Astrocyte (in vitro differentiated cells and primary cell): ENCODE measurements at places on chromosomes 2 and 18. TPM values are rescaled to one million over a fixed set of nuclear protein-coding genes. Genes with fewer than 3 reads are reported as not detected.

DNA sequence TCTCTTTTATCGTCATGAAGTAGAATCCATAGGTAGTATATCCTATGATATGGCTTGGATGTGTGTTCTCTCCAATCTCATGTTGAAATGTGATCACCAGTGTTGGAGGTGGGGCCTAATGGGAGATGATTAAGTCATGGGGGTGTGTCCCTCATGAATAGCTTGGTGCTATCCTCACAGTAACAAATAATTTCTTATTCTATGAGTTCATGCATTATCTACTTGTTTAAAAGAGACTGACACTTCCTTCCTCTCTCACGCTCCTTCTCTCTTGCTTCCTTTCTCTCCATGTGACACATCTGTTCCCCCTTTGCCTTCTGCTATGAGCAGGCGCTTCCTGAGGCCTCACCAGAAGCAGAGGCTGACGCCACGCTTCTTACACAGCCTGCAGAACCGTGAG, 165.6 kb downstream of the MREG start:
- no peak for DNase-seq

- DNase-seq: peak; percentile 66
Observed at GRCh38 chr2:86020984-86021383, 84.7 kb downstream of the POLR1A start.

GRCh38 chr2:27956888-27957287, 66.4 kb downstream of the BABAM2 start:
- peak; percentile 57 for DNase-seq

GRCh38 chr2:13240789-13241487, 524.2 kb downstream of the TRIB2 start:
- no peak for DNase-seq

- DNase-seq: no peak
Observed at GRCh38 chr18:58128381-58129374, 84.7 kb downstream of the NEDD4L start.

DNA sequence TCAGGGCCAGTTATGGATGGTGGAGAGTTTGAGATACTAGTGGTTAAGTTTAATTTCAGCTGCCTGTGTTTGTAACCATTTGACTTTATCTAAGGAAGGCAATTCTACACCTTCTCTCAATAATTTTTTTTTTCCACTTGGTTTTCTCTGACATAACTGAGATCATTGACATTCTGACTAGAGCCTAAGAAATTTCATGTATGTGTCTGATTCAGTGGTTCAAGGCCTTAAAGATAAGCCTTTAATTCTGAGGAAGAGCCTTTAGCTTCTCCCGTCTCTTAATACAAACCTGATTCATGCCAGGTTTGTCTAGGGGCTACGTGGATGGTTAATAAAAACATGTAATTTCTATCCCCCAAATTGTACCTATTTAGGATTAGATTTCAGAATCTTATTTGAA, 971.4 kb downstream of the DPP10 start:
- no peak for DNase-seq

DNA sequence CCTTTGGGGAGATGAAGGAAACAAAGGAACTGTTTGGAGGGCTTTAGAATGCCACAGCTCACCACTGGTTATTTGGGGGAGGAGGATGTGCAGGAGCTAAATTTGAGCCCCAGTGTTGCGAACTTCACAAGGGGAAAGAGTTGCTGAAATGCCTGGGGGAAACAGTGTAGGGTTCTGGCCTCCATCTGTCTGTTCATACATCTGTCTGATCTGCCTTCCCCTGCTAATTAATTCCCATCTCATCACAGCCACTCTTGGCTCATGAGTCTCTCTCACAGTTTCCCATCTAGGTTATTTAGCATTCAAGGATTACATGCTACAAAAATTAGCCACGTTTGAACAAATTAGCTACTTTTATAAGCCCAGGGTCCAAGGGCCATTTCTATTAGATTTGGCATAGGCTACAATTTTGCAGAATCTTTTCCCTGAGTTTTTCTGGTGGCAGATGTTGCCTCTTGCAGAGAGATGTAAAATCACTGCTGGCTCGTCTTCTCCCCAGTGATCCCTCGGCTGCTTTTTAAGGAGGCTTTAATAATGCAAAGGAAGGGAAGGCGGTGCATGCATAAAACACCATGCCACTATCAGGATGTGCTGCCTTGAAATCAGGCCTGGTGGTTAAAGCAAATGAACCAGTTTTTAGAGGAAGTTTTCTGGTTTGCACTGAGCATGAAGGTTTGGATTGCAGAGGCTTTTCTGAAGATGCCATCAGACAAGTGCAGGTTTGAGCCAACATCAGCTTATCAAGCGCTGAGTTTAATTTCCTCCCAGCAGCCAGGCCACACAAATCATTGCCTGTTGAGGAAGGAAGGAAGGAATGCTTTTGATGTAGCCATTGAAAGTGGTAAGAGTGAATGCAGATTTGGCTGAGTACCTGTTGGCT, 35.0 kb downstream of the ADD2 start:
- DNase-seq: no peak

DNA sequence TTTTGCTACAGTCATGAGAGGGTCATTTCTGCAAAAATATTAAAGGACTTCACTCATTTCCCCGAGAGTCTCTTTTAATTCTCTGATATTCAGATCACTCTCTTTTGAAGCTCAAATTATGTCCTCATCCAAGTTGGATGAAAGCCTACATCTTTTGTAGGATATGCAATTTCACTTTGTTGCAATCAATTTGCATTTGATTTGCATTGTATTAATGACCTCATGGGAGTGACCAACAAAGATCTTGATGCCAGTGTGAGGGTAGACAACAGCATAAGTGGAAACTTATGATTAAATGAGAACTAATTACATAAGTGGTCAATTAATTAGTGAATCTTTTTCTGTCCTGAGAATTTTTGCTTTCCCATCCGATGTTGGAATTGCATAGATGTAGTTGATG, 60.3 kb upstream of the UPP2 start:
- no peak for DNase-seq

- no peak for DNase-seq
Observed at GRCh38 chr2:234751275-234751973, 200.4 kb upstream of the SH3BP4 start.

GRCh38 chr2:39065616-39066015, 55.2 kb downstream of the SOS1 start:
- no peak for DNase-seq

DNA sequence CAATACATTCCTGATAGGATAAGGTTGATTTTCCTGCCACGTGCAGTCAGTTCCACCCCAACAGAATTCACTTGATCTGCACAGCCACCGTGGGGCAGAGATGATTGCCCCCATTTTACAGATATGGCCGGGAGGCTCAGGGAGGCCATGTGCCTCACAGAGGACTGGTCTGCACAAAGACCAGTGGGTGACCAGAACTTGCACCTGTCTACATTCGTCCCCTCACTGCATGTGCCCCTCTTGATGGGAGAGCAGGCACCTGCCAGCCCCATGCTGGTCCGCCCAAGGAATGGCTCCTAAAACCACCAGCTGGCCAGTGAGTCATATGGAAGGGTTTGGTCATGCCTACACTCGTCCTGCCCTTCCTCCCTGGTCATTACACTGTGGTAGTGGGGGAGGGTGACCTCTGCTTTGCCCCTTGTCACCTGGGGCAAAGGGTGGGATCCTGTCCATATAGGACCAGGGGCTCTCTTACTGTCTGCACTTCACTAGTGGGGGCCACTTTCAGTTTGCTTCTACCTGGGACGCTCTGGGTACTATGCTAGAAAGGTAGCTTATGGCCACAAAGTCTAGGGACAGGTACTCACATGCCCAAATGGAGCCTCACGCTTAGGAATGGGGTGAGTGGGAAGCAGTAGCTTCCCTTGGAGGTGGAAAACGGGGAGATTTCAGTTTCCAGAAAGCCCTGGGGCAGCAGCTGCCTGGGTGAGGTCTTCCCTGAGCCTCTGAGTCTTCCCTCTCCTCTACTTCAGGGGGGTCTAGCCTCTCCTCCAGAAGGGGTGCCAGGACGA, 14.7 kb downstream of the RRM2 start:
- no peak for DNase-seq

DNA sequence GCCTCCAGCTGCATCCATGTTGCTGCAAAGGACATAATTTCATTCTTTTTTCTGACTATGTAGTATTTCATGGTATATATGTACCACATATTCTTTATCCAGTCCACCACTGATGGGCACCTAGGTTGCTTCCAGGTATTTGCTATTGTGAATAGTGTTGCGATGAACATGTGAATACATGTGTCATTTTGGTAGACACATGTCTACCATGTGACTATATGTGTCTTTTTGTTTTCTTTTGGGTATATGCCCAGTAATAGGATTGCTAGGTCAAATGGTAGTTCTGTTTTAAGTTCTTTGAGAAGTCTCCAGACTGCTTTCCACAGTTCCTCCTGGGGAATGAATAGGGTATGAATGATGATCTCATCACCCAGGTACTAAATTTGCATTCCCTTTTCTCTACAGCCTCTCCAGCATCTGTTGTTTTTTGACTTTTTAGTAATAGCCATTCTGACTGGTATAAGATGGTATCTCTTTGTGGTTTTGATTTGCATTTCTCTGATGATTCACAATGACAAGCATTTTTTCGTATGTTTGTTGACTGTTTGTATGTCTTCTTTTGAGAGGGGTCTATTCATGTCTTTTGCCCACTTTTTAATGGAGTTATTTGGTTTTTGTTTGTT, 35.6 kb upstream of the FEZ2 start:
- peak; percentile 35 for DNase-seq

GRCh38 chr2:121189011-121189410, 96.0 kb downstream of the TFCP2L1 start:
- no peak for DNase-seq

The RAX gene
- not detected in 2 replicates for total RNA-seq

The ACVR1C gene
- 0.62 and 0.95 TPM in 2 replicates for total RNA-seq

The ASB18 gene
- not detected in 2 replicates for total RNA-seq

The ANKRD62 gene
- not detected in 2 replicates for total RNA-seq

The ACADL gene
- total RNA-seq: 1.9 and 2.3 TPM in 2 replicates

The CHAC2 gene
- 3.1 and 3.6 TPM in 2 replicates for total RNA-seq

The IL37 gene
- total RNA-seq: not detected in 2 replicates

The CD8B2 gene
- total RNA-seq: not detected in 2 replicates

The EGR4 gene
- total RNA-seq: not detected in 2 replicates

The MROH2A gene
- total RNA-seq: not detected in 2 replicates

The ZNF142 gene
- total RNA-seq: 19.9 and 28.0 TPM in 2 replicates

The MC2R gene
- not detected in 2 replicates for total RNA-seq

The EVX2 gene
- not detected in 2 replicates for total RNA-seq

The CROCC2 gene
- not detected in 2 replicates for total RNA-seq
